ENCODE measurements at places on chromosomes 11 and 22.

GRCh38 chr11:2995031-2995561 is 3.0 kb upstream of the NAP1L4 start:
- DNase-seq: no peak

GRCh38 chr11:58801974-58802545 is 42.4 kb downstream of the GLYATL2 start:
- DNase-seq: no peak

DNA sequence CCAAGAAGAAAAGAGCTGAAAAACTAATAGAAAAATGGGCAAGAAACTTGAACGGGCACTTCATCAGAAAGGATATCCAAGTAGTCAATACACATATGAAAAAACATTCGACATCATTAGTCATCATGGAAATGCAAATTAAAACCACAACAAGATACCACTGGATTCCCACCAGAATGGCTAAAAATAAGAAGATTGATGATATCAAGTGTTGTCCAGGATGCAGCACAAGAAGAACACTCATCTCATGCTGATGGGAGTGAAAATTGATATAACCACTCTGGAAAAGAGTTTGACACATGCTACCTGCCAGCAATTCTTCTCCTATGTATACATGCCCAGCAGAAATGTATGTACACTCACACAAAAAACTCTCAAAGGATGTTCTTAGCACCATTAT is 26.9 kb upstream of the SCUBE2 start:
- no peak for DNase-seq

GRCh38 chr11:3154001-3154599 is 11.0 kb downstream of the OSBPL5 start:
- DNase-seq: no peak

DNA sequence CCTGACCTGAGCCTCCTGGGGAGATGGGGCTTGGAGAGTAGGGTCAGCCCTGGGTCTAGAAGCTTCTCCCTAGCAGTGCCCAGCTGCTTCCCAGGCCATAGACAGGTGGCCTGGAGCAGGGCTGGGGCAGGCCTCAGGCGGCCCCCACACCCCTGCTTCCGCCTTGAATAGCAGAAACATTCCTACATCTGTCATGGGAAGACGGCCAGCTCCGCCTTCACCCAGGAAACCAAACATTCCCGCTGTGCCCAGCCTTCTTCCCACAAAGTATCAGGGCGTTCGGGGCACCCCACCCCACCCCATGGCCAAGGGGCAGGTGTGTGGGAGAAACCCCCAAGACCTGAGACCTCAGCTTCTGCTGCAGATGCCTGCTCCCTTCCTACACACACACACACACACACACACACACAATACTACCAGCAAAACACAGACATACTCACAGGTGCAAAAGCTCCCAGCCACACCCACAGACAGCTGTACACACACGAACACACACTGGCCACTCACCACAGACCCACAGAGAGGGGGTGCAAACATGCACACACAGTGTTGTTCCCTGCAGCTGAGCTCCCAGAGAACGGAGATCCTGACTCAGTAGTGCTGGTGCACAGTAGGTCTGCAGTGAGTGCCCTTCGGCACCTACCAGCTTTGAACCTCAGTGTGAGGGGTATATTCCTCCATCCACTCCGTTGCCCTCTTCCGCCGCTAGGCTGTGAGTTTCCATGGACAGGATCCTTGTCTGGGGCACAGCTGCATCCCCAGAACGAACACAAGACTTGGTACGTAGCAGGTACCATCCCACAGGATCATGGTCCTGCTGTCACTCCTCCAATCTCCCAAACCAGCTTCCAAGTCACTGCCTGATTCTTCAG is 37.4 kb downstream of the PDGFB start:
- no peak for DNase-seq

DNA sequence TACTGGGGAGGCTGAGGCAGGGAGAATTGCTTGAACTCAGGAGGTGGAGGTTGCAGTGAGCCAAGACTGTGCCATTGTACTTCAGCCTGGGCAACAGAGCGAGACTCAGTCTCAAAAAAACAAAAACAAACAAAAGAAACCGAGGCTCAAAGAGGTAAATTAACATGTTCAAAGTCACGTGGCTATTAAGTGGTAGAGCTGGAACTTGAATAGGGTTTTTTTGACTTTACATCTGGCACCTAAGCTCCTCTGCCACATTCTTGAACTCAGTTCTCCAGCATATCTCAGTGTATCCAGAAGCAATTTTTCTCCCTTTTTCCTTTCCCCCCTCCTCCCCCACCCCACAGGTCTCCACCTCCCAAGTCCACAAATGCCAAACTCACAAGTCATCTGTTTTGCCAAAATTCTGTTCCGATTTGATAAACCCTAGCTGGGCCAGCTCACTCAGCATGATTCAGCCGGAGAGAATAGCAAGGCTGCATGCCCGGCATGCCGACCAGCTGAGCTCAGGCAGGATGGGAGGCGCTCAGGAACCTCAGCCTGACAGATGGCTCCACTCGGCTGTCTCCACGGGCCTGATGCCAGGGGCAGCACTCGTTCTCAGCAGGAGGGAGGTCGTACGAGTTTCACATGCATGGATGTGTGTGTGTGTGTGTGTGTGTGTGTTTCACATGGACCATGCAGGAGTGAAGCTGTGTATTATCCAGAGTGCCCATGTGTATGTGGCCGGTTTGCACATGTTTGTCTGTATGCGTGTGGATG is 63.2 kb upstream of the RRAS2 start:
- no peak for DNase-seq

DNA sequence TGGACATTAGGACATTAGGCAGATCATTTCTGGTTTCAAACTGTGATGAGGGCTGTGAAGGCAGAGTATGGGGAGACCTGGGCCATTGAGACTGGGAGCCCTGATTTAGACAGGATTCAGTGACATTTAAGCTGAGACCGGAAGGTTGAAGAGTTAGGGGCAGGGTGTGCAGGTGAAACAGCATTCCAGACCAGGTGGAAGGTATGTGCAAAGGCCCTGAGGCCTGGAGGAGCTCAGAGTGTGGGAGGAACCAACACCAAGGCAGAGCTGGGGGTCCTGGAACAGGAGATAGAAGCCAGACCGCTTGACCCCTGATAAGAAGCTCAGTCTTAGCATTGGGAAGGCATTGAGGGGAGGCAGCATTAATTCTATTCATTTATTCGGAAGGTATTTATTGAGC is 32.5 kb downstream of the ZC3H7B start:
- DNase-seq: no peak

GRCh38 chr22:39685336-39686177 is 115.0 kb downstream of the CACNA1I start:
- no peak for DNase-seq

- no peak for DNase-seq
Observed at GRCh38 chr22:29112681-29113080, 39.8 kb downstream of the KREMEN1 start.

GRCh38 chr22:20015187-20015625 is 1.4 kb downstream of the ARVCF start:
- no peak for DNase-seq

DNA sequence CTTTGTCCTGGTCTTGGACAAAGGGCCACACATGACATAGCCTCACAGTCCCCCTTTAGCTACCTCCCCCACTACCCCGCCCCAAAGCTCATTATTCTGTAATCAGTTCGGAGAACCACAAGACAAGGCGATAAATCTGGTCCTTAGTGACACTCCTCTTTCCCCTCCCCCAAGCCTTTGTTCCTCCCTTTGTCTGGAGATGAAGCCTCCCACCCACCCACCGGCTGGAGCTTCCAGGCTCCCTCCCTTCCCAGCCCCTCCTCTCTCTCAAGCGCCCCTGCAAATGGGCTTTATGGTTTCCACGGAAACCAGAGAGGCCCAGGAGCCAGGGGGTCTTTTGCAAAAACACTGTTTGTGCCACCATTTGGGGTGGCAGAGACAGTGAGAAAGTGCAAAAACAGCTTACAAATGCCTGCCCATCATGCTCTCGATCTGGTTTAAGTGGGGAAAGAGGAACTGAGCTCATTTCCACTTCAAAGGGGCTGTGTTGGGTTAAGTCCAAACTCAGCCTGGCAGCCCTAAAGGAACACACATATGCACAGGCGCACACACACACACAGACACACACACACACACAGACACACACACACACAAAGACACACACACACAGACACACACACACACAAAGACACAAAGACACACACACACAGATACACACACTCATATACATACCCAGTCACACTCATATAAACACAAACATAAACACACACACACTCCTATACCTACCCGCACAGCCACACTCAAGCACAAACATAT is 23.5 kb downstream of the APLNR start:
- DNase-seq: no peak

DNA sequence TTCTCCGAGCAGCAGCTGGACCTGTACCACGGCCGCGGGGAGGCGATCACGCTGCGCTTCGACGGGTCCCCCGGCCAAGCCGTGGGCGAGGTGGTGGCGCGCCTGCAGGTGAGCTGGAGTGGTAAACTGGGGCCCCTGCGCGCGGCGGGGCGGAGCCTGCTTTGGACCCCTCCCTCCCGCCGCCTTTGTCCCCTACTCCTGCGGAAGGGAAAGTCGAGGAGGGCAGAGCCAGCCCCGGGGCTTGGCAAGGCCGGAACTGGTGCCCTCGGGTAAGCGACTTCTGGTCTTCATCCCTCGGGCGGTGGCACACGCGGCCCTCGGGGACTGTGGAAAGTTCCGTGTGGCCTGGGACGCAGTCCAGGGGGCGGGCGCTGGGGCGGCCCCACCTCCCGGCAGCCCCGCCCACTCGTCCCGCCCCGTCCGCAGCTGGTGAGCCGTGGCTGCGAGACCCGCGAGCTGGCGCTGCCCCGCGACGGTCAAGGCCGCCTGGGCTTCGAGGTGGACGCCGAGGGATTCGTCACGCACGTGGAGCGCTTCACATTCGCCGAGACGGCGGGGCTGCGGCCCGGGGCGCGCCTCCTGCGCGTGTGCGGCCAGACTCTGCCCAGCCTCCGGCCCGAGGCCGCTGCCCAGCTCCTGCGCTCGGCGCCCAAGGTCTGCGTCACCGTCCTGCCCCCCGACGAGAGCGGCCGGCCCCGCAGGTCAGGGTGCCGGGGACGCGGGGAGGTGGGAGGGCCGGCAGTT is 9.2 kb downstream of the SIPA1 start:
- no peak for DNase-seq

Measured in activated CD4-positive, alpha-beta T cell treated with anti-CD3 and anti-CD28 coated beads for 4 hours (primary cell).